ENCODE measurements at places on chromosomes 5 and 9.
A peak's percentile ranks its signal among the peaks of the same experiment; 100 is the strongest.

DNA sequence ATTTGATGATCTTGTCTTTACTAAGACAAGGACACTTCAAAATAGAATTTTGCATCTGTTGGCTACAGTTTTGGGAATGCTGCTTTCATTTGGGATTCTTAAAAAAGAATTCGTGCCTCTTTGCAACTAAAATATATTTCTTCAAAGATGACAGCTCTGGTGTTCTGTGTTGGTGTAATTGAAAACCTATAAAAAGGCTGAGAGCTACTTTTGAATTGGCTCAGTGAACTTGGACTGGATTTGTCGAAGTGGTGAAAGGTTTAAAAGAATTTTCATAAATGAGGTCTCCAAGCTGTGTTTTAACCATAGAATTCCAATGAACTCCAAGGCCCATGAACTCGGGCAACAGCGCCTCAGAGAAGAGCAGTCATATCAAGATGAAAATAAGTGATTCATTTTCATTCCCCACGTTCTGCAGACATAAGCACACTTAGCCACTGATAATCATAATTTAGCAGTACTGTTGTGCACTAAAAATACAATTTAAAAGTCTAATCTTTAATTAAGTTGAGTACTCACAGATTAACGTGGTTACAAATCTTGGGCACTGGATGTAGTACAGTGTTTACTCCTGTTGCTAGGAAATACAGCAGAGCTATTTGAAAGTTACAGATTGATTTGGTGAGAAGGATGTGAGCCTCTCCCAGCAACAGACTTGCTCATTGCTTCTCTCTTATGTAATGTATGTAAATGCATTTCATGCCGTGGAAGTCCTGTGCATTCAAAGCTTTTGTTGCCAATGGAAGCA lies 10.9 kb downstream of the SNCAIP start:
- H3K36me3 ChIP-seq = no peaks in the 10 kb centered on the region
- no peak overlapping the region for H3K4me3 ChIP-seq
- H3K27me3 ChIP-seq = peaks cover 5% of the 10 kb centered on the region

DNA sequence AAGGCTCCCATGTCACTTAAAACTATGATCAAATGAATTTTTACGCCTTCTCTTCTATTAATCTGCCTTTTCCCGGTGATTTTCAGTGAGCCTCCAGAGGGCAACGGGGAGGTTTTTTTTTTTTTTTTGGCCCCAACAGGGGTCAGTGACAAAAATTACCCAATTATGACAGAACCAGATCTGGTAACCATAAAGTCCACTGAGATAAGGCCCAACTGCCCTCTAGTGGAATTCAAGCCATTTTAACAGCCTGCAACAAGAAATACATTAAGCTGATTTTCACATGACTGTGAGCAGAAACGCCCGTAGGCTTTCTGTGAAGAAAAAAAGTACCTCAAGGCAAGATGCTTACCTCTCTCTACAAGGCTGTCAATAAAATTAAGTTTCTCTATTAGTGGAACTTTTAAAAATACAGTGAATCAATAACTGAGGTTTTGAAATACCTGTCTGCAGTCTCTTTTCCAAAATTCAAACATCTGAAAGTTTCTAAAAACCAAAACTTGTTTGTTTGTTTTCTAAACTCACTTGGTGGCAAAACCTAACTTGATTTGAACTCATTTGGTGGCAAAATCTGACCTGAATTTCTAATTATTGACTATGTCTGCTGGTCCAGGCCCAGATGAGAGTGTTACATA lies 49.7 kb upstream of the FST start:
- H3K4me3 ChIP-seq = no peak overlapping the region
- H3K27ac ChIP-seq = no peak overlapping the region
- DNase-seq = no peak
- peaks cover 6% of the 10 kb centered on the region for H3K27me3 ChIP-seq

DNA sequence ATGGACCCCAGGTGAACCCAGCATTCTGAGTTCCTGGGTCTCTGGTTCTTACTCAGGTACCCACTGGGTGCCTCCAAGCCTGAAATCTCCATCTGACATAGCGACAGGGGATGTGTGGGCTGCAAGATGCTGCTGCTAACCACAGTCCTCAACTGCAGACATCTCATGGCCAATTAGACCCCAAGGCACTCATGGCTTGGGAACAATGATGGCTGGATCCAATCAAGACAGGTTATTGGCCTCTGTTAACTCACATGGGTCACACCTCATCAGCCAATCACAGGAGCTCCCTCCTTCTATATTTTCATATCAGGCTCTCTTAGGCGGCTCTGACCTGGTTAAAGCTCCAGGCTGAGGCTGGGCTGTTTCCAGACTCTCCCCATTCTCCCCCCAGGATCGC lies 57.0 kb downstream of the CXXC5 start:
- H3K36me3 ChIP-seq = no peaks in the 10 kb centered on the region
- peaks cover 14% of the 10 kb centered on the region for H3K27me3 ChIP-seq
- DNase-seq = no peak
- H3K4me3 ChIP-seq = no peak overlapping the region

- no peaks in the 10 kb centered on the region for H3K27me3 ChIP-seq
- no peak overlapping the region for H3K4me3 ChIP-seq
- no peak overlapping the region for H3K27ac ChIP-seq
- H3K36me3 ChIP-seq = peaks cover 10% of the 10 kb centered on the region
- DNase-seq = no peak
- H3K4me1 ChIP-seq = no peaks in the 10 kb centered on the region
Measured at GRCh38 chr5:125310749-125311148, 564.3 kb upstream of the ZNF608 start.

DNA sequence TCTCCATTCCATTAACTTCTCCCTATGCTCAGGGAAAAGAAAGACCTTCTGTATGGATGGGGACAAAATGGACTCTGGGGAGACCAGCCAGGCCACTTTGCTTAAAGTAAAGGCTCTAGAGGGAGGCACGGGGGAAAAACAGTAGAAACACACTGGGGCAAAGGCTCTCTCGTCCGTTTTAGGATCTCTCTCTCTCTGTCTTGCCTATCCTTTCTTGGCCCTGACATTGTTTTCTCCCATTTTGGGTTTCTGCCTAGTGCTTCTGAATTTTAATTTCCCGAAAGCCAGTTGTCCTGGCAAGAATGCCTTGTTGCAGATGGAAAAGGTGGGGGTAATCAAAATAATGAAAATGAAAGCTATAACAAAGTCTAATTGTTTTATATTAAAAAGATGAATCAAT lies 28.2 kb downstream of the NMUR2 start:
- no peak overlapping the region for H3K27ac ChIP-seq
- no peak for DNase-seq
- H3K4me1 ChIP-seq = no peaks in the 10 kb centered on the region
- no peaks in the 10 kb centered on the region for H3K27me3 ChIP-seq
- H3K36me3 ChIP-seq = no peaks in the 10 kb centered on the region
- no peak overlapping the region for H3K4me3 ChIP-seq

GRCh38 chr9:120642129-120642770 lies 62.3 kb upstream of the CDK5RAP2 start:
- no peaks in the 10 kb centered on the region for H3K4me1 ChIP-seq
- H3K27me3 ChIP-seq = no peaks in the 10 kb centered on the region
- H3K36me3 ChIP-seq = peaks cover 17% of the 10 kb centered on the region
- DNase-seq = no peak
- no peak overlapping the region for H3K4me3 ChIP-seq

- H3K4me3 ChIP-seq = peak overlapping the region; percentile 77
- H3K36me3 ChIP-seq = no peaks in the 10 kb centered on the region
- H3K27me3 ChIP-seq = peaks cover 13% of the 10 kb centered on the region
- H3K4me1 ChIP-seq = peaks cover 29% of the 10 kb centered on the region
Measured at GRCh38 chr9:72526901-72527800, 5.7 kb downstream of the TMC1 start.

GRCh38 chr5:138503487-138504270 lies 38.4 kb downstream of the EGR1 start:
- no peak overlapping the region for H3K4me3 ChIP-seq
- H3K27ac ChIP-seq = peak overlapping the region; percentile 39
- H3K4me1 ChIP-seq = peaks cover 2% of the 10 kb centered on the region
- no peaks in the 10 kb centered on the region for H3K27me3 ChIP-seq

- H3K27ac ChIP-seq = no peak overlapping the region
- H3K4me3 ChIP-seq = no peak overlapping the region
- H3K4me1 ChIP-seq = no peaks in the 10 kb centered on the region
- H3K36me3 ChIP-seq = no peaks in the 10 kb centered on the region
- DNase-seq = no peak
- peaks cover 7% of the 10 kb centered on the region for H3K27me3 ChIP-seq
Measured at GRCh38 chr9:124429530-124429867, 14.3 kb upstream of the PSMB7 start.

DNA sequence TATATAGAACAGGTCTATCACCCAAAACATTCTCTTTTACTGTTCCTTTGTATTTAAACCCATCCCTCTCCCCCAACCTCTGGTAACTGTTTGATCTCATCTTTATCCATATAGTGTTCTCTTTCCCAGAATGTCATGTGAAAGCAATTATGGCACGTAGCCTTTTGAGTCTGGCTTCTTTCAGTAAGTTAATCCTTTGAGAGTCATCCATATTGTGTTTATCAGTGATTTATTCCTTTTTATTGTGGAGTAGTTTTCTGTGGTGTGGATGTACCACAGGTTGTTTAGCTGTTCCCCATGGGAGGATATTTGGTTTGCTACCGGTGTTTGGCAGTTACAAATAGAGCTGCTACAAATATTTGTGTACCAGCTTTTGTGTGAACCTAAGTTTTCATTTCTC lies 38.0 kb downstream of the HMGXB3 start:
- no peak for DNase-seq
- no peak overlapping the region for H3K27ac ChIP-seq
- no peak overlapping the region for H3K4me3 ChIP-seq
- peaks cover 48% of the 10 kb centered on the region for H3K36me3 ChIP-seq
- H3K4me1 ChIP-seq = peaks cover 32% of the 10 kb centered on the region

- no peaks in the 10 kb centered on the region for H3K27me3 ChIP-seq
- H3K36me3 ChIP-seq = peaks cover 13% of the 10 kb centered on the region
- peaks cover 12% of the 10 kb centered on the region for H3K4me1 ChIP-seq
- H3K27ac ChIP-seq = no peak overlapping the region
- H3K4me3 ChIP-seq = peak overlapping the region; percentile 97
Measured at GRCh38 chr5:134174841-134175839, 1.6 kb downstream of the SKP1 start.

DNA sequence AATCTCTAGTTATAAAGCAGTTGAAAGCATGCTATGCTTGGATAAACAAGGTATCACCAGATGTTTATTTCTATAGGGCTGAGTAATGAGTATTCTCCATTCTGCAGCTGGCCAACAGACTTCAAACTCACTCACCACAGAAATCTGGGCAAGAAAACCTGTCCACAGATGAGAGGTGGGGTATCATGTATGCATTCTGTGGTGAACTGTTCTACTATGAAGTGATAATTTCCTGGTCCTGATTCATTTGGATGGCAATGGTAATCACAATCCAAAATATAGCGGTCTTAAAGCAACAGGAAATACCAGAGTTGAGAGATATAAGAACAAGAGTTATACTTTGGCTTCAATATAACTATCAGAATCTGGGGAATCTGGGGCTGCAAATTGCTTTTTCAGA lies 65.9 kb upstream of the EFNA5 start:
- no peaks in the 10 kb centered on the region for H3K27me3 ChIP-seq
- H3K27ac ChIP-seq = no peak overlapping the region
- no peaks in the 10 kb centered on the region for H3K36me3 ChIP-seq
- no peaks in the 10 kb centered on the region for H3K4me1 ChIP-seq
- no peak overlapping the region for H3K4me3 ChIP-seq

GRCh38 chr9:80156756-80157472 lies 585.1 kb downstream of the TLE4 start:
- peak overlapping the region; percentile 90 for H3K27ac ChIP-seq
- no peaks in the 10 kb centered on the region for H3K27me3 ChIP-seq

GRCh38 chr9:110545705-110546104 lies 33.8 kb downstream of the SVEP1 start:
- H3K27me3 ChIP-seq = no peaks in the 10 kb centered on the region
- no peak overlapping the region for H3K27ac ChIP-seq
- H3K4me3 ChIP-seq = no peak overlapping the region

- no peak for DNase-seq
- no peak overlapping the region for H3K4me3 ChIP-seq
- peaks cover 4% of the 10 kb centered on the region for H3K27me3 ChIP-seq
Measured at GRCh38 chr5:147427521-147428401, 82.1 kb downstream of the DPYSL3 start.

- H3K4me1 ChIP-seq = no peaks in the 10 kb centered on the region
- no peak overlapping the region for H3K4me3 ChIP-seq
- H3K27ac ChIP-seq = no peak overlapping the region
- H3K36me3 ChIP-seq = no peaks in the 10 kb centered on the region
- H3K27me3 ChIP-seq = no peaks in the 10 kb centered on the region
- DNase-seq = no peak
Measured at GRCh38 chr9:116237456-116237855, 83.9 kb downstream of the PAPPA start.

- H3K4me1 ChIP-seq = peaks cover 6% of the 10 kb centered on the region
- H3K4me3 ChIP-seq = no peak overlapping the region
- H3K36me3 ChIP-seq = no peaks in the 10 kb centered on the region
Measured at GRCh38 chr5:111142932-111143331, 50.8 kb downstream of the WDR36 start.

DNA sequence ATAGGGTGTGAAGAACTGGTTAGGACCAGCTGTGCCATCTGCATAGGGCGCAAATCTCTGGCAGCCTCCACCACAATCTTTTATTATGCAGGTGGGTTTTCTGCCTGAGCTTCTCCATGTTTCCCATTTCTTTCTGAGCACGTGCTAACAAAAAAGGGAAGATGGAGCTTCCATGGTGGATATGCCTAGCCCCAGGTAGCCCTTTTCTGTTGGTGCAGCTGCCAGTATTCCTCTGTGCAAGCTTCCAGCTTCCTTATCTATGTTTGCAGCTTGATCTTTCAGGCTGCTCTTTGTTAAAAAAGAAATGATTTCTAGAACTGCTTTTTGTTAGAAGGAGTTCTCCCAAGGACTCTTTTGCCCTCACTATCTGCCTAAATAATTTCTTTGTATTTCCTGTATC lies 95.0 kb upstream of the EPB41L4A start:
- no peak for DNase-seq
- H3K27ac ChIP-seq = no peak overlapping the region
- H3K27me3 ChIP-seq = no peaks in the 10 kb centered on the region
- no peak overlapping the region for H3K4me3 ChIP-seq
- peaks cover 3% of the 10 kb centered on the region for H3K36me3 ChIP-seq
- H3K4me1 ChIP-seq = peaks cover under 1% of the 10 kb centered on the region

GRCh38 chr5:54742417-54742891 lies 224.9 kb downstream of the SNX18 start:
- H3K4me3 ChIP-seq = no peak overlapping the region
- H3K4me1 ChIP-seq = peaks cover 33% of the 10 kb centered on the region
- no peaks in the 10 kb centered on the region for H3K36me3 ChIP-seq

- H3K4me1 ChIP-seq = peaks cover 21% of the 10 kb centered on the region
- no peaks in the 10 kb centered on the region for H3K36me3 ChIP-seq
Measured at GRCh38 chr5:127290946-127291693, 524 bp downstream of the MEGF10 start.

GRCh38 chr5:137667341-137667740 lies 68.5 kb downstream of the KLHL3 start:
- no peak overlapping the region for H3K27ac ChIP-seq
- peaks cover 24% of the 10 kb centered on the region for H3K4me1 ChIP-seq
- DNase-seq = no peak
- no peak overlapping the region for H3K4me3 ChIP-seq
- H3K27me3 ChIP-seq = no peaks in the 10 kb centered on the region

- H3K4me1 ChIP-seq = peaks cover 5% of the 10 kb centered on the region
- no peak overlapping the region for H3K4me3 ChIP-seq
- H3K36me3 ChIP-seq = no peaks in the 10 kb centered on the region
- H3K27me3 ChIP-seq = peaks cover 51% of the 10 kb centered on the region
Measured at GRCh38 chr9:133204335-133204992, 4.6 kb downstream of the OBP2B start.
